Fibroblast of lung (primary cell): ENCODE measurements at places on chromosomes 11 and 22. TPM values are rescaled to one million over a fixed set of nuclear protein-coding genes. Genes with fewer than 3 reads are reported as not detected.
A peak's percentile ranks its signal among the peaks of the same experiment; 100 is the strongest.

Gene ELF5
- not detected in 2 replicates for polyA plus RNA-seq

Gene KRTAP5-8
- polyA plus RNA-seq = not detected in 2 replicates

DNA sequence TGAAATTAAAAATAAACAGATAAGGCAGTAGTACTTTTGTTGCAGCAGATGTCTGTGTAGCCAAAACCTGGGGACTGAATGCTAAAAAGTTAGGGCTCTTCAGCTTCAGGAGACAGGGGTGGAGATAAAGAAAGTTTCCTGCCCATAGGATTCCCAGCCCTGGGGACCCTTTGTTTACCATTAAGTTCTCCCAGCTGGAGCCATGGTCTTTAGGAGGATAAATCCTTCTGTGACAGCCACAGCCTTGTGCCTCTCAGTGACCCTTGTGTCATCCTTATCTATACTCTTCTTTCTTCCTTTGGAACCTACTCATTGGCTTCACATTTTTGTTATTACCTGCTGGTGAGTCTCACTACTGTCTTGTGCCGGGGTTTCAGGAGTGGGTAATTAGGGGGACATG lies at the start of gene OR51M1:
OR51M1 (plus strand) TSS at position 237 of the 400 bp plus-strand sequence. CDS start 5,587 bp downstream, outside the sequence.
- no peaks in the 10 kb centered on the region for H3K4me1 ChIP-seq
- H3K36me3 ChIP-seq = no peaks in the 10 kb centered on the region
- no peaks in the 10 kb centered on the region for H3K27me3 ChIP-seq
- H3K27ac ChIP-seq = no peak within 1 kb of the TSS
- no peak within 1 kb of the TSS for H3K4me3 ChIP-seq

GRCh38 chr11:34427186-34427805 lies 11.4 kb upstream of the CAT start:
- peak overlapping the region; percentile 76 for H3K27ac ChIP-seq
- H3K4me3 ChIP-seq = no peak overlapping the region
- no peaks in the 10 kb centered on the region for H3K36me3 ChIP-seq

- H3K27me3 ChIP-seq = no peaks in the 10 kb centered on the region
- H3K4me1 ChIP-seq = no peaks in the 10 kb centered on the region
- no peak for DNase-seq
- H3K27ac ChIP-seq = no peak overlapping the region
- no peak overlapping the region for H3K4me3 ChIP-seq
- H3K36me3 ChIP-seq = no peaks in the 10 kb centered on the region
These were observed 63.6 kb downstream of the MTNR1B start for GRCh38 chr11:93033093-93033492.

DNA sequence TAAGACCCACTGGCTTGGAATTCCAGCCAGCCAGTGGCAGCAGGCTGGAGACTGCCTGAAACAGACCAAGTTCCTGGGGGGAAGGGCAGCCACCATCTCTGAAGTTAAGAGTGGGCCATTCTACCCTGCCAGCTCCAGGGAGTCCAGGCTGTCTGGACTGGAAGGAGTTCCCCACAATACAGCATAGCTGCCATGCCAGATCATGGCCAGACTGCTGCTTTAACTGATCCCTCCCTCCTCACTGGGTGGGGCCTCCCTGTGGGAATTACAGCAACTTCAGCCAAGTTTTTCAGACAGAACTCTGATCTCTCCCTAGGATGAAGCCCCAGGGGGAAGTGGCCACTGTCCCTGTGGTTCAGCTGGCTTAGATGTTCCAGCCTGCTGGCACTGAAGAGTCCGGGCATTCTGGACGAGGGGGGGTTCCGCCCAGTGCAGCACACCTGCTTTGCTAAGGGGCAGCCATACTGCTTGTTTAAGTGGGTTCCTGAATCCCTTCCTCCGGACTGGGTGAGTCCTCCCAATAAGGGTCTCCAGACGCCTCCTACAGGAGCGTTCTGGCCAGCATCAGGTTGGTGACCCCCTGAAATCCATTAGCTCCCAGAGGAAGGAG lies 455.4 kb downstream of the DLG2 start:
- H3K36me3 ChIP-seq = no peaks in the 10 kb centered on the region
- H3K27ac ChIP-seq = no peak overlapping the region
- H3K4me1 ChIP-seq = no peaks in the 10 kb centered on the region
- no peaks in the 10 kb centered on the region for H3K27me3 ChIP-seq

Gene TRIM51
- polyA plus RNA-seq = not detected in 2 replicates

GRCh38 chr11:12216041-12216451 lies 105.7 kb downstream of the MICAL2 start:
- H3K27ac ChIP-seq = no peak overlapping the region
- H3K4me1 ChIP-seq = peaks cover 10% of the 10 kb centered on the region
- H3K4me3 ChIP-seq = no peak overlapping the region
- no peak for DNase-seq

DNA sequence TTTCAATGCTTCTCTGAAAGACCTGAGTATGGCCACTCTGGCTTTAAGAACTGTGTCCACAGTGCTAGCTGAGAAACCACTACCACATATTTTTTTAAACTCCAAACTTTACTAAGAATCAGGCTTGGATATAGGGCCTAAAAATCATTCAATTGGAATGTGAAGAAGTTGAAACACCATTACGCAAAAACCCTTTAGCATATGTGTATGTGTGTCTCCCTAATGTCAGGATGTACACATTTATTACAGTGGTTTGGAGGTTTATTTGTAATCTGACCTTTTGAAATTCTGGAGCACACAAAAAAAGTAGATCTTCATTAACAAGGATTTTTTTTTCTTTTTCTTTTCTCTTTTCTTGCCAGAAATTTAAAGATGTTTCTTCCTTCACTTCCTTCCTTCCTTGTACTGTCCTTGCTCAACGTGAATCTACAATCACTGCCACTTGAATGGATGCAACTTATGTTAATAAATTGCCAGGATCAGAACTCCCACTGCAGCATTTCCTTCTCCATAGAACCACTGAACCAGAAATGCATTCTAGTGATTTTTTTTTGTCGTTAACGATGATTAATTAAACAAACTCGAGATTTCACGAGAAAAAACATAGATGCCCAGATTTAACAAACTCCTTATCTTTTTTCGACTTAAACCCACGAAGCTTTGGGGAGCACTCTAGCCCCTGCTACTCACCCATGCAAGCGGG lies 3.1 kb upstream of the ADM start:
- peak; percentile 95 for DNase-seq
- H3K4me1 ChIP-seq = peaks cover 9% of the 10 kb centered on the region
- no peaks in the 10 kb centered on the region for H3K27me3 ChIP-seq
- H3K4me3 ChIP-seq = peak overlapping the region; percentile 81
- peaks cover 15% of the 10 kb centered on the region for H3K36me3 ChIP-seq
- peak overlapping the region; percentile 91 for H3K27ac ChIP-seq

Gene EFCAB6
- 0.38 and 1.0 TPM in 2 replicates for polyA plus RNA-seq

DNA sequence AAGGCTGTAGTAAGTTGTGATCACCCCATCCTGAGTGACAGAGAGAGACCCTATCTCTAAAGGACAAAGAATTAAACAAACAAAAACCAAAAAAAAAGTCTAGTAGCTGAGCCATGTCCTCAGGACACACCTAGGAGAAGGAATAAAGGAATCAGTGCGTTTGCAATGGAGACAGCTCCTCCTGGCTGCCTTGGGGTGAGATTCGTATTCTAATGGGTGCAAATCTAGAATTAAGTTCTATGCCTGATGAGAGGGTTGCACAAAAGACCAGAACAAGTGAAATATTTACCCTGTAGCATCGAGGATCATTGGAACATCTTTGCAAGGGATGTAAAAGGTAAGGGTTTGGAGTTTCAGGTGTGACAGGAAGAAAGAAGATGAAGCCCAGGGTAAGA lies 70.3 kb upstream of the BMAL1 start:
- H3K4me3 ChIP-seq = no peak overlapping the region
- H3K4me1 ChIP-seq = peaks cover 10% of the 10 kb centered on the region
- no peaks in the 10 kb centered on the region for H3K27me3 ChIP-seq
- H3K27ac ChIP-seq = peak overlapping the region; percentile 82

DNA sequence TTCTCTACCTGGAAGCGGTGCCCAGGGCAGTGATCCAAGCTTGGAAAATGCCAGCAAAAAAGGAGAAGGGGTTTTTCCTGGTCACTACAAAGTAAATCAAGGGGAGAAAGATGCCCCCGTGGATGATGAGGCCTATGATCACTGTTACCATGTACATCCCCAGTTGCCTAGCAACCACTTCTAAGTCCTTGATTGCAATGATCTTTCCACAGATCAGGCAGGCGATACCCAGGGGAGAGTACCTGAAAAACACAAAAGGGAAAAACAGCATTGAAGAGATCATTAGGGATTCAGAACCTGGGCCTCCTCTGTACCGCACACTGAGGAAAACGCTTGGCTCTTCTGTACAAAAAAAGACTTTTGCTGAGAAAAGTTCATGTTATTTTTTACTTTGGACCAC lies 127.1 kb downstream of the SLC1A2 start:
- no peaks in the 10 kb centered on the region for H3K36me3 ChIP-seq
- no peak for DNase-seq
- H3K4me3 ChIP-seq = no peak overlapping the region
- H3K27ac ChIP-seq = no peak overlapping the region

Gene DLG2
- polyA plus RNA-seq = 0.54 and 0.77 TPM in 2 replicates

GRCh38 chr11:114281388-114281956 lies 14.7 kb upstream of the NNMT start:
- DNase-seq = no peak
- peaks cover 9% of the 10 kb centered on the region for H3K4me1 ChIP-seq
- H3K4me3 ChIP-seq = no peak overlapping the region
- no peaks in the 10 kb centered on the region for H3K36me3 ChIP-seq

- no peaks in the 10 kb centered on the region for H3K36me3 ChIP-seq
- H3K4me3 ChIP-seq = no peak overlapping the region
- no peaks in the 10 kb centered on the region for H3K27me3 ChIP-seq
- H3K27ac ChIP-seq = no peak overlapping the region
- no peaks in the 10 kb centered on the region for H3K4me1 ChIP-seq
- no peak for DNase-seq
These were observed 228.6 kb upstream of the DDI1 start for GRCh38 chr11:103807806-103808205.

DNA sequence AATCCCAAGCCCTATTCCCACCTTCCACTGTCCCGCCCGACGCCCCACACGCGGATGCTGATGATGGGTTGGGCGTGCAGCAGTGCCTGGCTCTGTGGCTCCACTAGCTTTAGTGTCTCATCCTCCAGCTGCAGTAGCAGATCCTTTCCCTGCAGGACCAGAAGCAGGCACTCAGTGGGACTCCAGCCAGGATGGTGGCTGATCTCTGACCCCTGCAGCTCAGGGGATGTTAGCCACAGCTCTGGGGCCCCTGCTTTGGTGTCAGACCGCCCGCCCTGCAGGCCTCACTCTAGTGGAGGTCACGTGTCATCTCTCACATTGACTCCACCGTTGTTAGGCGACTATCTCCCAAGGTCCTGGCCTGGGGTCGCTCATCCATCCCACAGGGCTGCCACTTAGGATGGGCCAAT lies 11.8 kb downstream of the SMPD1 start:
- H3K27me3 ChIP-seq = no peaks in the 10 kb centered on the region
- no peak for DNase-seq
- H3K4me3 ChIP-seq = no peak overlapping the region
- peaks cover 10% of the 10 kb centered on the region for H3K36me3 ChIP-seq
- no peak overlapping the region for H3K27ac ChIP-seq
- H3K4me1 ChIP-seq = peaks cover 6% of the 10 kb centered on the region
